Breast epithelium (tissue), 4 donors: ENCODE measurements at places on chromosomes 6 and 20. TPM values are rescaled to one million over a fixed set of nuclear protein-coding genes. Genes with fewer than 3 reads are reported as not detected.
A peak's percentile ranks its signal among the peaks of the same experiment; 100 is the strongest.

DNA sequence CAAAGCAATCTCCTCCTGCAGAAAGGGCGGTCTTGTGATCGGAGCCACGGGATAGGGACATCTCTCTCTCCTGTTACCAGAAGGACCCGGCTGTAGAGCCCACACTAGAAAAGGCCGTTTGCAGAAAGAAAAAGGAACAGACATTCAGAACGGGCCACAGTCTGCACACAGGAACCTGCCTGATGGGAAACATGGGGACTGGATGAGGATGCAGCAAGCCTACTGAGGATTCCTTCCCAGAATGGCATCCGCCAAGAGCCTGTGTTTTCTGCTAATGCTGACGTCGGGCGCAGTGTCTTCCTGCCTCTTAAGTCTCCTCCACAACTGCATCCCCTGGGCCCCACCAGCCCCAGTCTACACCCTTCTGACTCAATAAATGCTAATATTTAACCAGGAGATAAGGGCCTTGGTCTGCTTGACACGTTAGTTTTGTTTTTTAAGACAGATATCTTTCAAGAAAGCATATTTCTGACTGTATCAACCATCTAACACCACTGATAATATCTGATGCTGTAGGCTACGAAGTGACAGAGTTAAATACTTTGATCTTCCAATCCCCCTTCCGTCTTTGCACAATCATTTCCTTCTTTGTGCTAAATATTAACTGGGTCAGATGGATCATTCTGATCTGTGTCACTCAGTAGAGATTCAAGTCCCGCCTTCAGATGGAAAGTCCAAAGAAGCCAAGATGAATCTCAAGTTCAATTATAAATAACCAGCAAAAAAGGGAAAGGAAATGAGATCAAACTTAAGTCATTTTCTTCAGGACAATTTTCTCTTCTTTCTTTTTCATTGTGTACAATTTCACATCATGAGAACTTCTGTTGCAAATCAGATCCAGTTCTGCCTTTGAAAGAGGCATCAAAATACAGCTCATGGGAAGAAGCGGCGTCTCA, 20.7 kb downstream of the FAM50B start:
- no peak for DNase-seq
- H3K27me3 ChIP-seq: no peaks in the 10 kb centered on the region
- no peaks in the 10 kb centered on the region for H3K4me1 ChIP-seq
- H3K4me3 ChIP-seq: no peak overlapping the region

- H3K27me3 ChIP-seq: no peaks in the 10 kb centered on the region
- H3K27ac ChIP-seq: no peak overlapping the region
- H3K4me3 ChIP-seq: no peak overlapping the region
- H3K36me3 ChIP-seq: no peaks in the 10 kb centered on the region
Measured at GRCh38 chr6:100099189-100100074, 105.4 kb upstream of the MCHR2 start.

DNA sequence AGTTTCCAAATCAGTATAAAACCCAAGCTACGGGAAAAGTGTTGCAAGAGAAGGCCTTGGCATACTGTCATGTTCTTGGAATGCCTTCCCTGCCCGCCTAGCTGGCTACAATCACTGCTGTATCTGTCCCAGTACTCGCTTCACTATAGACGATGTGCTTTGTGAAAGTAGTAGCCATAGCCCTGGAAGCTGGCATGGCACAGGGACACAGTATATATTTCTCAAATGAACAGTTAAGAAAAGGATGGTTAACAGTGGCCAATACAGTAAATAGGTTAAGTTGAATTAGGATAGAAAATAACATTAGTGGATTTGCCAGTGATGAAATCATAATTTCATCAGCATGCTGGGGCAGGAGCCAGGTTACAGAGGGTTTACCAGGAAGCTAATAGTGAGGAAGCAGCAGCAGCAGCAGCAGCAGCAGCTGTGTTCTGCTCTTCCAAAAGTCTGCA, 499.3 kb downstream of the CDKAL1 start:
- no peaks in the 10 kb centered on the region for H3K4me1 ChIP-seq
- no peaks in the 10 kb centered on the region for H3K27me3 ChIP-seq
- no peak overlapping the region for H3K4me3 ChIP-seq
- no peak for DNase-seq

GRCh38 chr6:46215213-46215612, 44.4 kb upstream of the ENPP5 start:
- DNase-seq: no peak
- no peak overlapping the region for H3K27ac ChIP-seq
- no peaks in the 10 kb centered on the region for H3K27me3 ChIP-seq

DNA sequence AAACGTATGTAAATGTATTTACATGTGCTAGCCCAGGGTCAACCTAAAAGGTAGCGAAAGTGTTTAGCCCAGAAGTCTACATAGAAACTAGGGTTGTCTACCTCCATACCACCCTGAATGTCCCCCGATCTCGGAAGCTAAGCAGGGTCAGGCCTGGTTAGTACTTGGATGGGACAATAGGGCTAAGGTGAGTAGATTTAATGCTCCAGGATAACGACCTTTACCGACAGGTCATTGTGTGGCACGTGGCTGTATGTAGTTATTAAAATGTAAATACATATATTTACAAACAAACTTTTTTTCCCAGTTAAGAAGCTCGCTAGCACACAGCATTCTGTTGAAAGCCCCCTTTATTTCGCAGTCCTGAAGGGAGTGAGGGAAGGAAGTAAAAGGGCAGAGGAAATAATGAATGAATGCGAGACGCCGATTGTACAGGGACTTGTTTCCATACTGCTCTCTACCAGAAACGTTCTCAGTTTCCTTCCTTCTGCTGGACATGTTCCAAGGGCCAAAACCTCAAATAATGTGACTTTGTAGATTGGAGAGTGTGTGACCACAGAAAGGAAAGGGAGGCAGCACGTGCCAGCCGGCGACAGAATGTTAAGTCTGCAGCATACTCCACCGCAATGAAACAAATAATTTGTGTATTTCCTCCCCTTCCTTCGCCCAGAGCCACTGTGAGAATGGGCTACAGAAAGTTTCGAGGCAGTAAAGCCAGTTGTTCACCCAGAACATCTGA, 612 bp downstream of the ADAT2 start:
- DNase-seq: no peak
- peak overlapping the region; percentile 58 for H3K4me3 ChIP-seq
- no peaks in the 10 kb centered on the region for H3K36me3 ChIP-seq
- H3K4me1 ChIP-seq: peaks cover 7% of the 10 kb centered on the region
- peak overlapping the region; percentile 84 for H3K27ac ChIP-seq
- H3K27me3 ChIP-seq: no peaks in the 10 kb centered on the region

- no peaks in the 10 kb centered on the region for H3K36me3 ChIP-seq
- peaks cover 6% of the 10 kb centered on the region for H3K27me3 ChIP-seq
- DNase-seq: no peak
- no peak overlapping the region for H3K4me3 ChIP-seq
- no peaks in the 10 kb centered on the region for H3K4me1 ChIP-seq
Measured at GRCh38 chr20:61082720-61083119, 169.3 kb upstream of the CDH4 start.

DNA sequence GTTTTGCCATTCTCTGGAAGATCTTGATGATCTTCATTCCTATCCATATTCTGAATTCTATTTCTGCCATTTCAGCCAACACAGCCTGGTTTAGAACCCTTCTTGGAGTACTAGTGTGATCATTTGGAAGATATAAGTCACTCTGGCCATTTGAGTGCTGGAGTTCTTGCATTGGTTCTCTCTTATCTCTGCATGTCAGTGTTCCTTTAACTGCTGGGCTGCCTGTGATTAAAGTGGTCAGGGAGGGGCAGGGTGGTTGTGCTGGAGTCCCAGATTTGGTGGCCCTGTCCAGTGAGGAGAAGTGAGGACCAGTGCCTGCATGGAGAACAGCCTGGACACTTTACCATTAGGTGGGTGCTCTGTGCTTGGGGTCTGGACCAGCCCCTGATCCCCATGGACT, 173.0 kb downstream of the SOD2 start:
- H3K36me3 ChIP-seq: no peaks in the 10 kb centered on the region
- no peak overlapping the region for H3K27ac ChIP-seq
- H3K27me3 ChIP-seq: no peaks in the 10 kb centered on the region
- H3K4me3 ChIP-seq: no peak overlapping the region
- DNase-seq: no peak

- no peaks in the 10 kb centered on the region for H3K4me1 ChIP-seq
- no peak overlapping the region for H3K27ac ChIP-seq
- no peaks in the 10 kb centered on the region for H3K27me3 ChIP-seq
Measured at GRCh38 chr6:72413884-72414283, 208.0 kb upstream of the KCNQ5 start.

DNA sequence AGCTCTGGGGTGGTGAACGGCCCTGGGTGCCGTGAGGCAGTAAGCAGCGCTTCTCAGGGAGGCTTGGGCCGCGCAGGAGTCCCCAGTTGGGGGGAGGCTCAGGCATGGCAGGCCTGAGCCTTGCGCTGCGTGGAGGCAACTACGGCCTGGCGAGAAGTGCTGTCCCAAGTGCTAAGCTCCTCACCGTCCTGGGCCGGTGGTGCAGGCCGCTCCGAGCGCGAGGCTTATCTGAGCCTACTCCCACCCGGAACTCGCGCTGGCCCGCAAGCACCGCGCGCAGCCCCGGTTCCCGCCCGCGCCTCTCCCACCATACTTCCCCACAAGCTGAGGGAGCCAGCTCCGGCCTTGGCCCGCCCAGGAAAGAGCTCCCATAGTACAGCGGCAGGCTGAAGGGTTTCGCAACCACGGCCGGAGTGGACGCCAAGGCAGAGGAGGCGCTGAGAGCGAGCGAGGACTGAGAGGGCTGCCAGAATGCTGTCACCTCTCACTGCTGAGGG, 1.8 kb upstream of the WRNIP1 start:
- H3K36me3 ChIP-seq: no peaks in the 10 kb centered on the region
- DNase-seq: no peak
- no peak overlapping the region for H3K27ac ChIP-seq
- H3K27me3 ChIP-seq: no peaks in the 10 kb centered on the region
- no peaks in the 10 kb centered on the region for H3K4me1 ChIP-seq

DNA sequence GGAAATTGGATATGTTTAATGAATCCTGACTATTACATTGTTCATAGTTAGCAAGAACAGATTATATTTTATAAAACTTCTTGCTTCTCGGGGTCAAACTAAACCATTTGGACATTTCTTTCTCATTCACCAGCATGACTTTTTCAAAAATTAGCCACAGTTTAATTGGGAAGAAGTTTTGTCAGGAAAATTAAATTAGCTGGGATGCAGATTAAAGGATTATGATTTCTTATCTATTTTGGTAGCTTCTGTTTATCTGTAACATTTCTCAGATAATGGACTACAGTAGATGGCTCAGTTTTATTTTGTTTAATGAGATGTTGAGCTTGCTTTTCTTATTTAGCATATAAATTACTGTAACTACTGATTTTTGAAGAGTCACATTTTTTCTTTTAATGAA, 26.4 kb upstream of the TMX4 start:
- H3K4me1 ChIP-seq: no peaks in the 10 kb centered on the region
- no peak overlapping the region for H3K27ac ChIP-seq
- H3K4me3 ChIP-seq: no peak overlapping the region
- H3K36me3 ChIP-seq: no peaks in the 10 kb centered on the region

GRCh38 chr6:108113557-108114519, 39.3 kb upstream of the OSTM1 start:
- no peaks in the 10 kb centered on the region for H3K36me3 ChIP-seq
- no peaks in the 10 kb centered on the region for H3K27me3 ChIP-seq
- no peak overlapping the region for H3K27ac ChIP-seq
- H3K4me1 ChIP-seq: no peaks in the 10 kb centered on the region
- H3K4me3 ChIP-seq: peak overlapping the region; percentile 53

DNA sequence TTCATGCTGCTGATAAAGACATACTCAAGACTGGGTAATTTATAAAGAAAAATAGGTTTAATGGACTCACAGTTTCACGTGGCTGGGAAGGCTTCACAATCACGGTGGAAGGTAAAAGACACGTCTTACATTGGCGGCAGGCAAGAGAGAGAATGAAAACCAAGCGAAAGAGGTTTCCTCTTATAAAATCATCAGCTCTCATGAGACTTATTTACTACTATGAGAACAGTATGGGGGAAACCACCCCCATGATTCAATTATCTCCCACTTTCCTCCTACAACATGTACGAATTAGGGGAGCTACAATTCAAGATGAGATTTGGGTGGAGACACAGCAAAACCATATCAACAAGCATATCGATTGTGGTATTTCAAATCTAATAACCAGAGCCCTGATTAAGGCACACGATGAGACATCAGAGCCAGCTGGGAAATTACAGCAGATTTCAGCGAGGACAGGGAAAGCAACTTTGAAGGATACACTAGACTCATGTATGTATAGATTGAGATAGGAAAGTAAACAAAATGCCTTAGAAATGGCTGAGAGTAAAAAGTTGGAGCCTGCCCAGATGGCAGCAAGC, 129.8 kb upstream of the GJE1 start:
- DNase-seq: no peak
- no peak overlapping the region for H3K27ac ChIP-seq
- no peak overlapping the region for H3K4me3 ChIP-seq
- H3K4me1 ChIP-seq: no peaks in the 10 kb centered on the region

GRCh38 chr6:143822584-143823024, 20.5 kb upstream of the LTV1 start:
- H3K4me1 ChIP-seq: no peaks in the 10 kb centered on the region
- no peaks in the 10 kb centered on the region for H3K36me3 ChIP-seq
- H3K27me3 ChIP-seq: no peaks in the 10 kb centered on the region

GRCh38 chr20:17161673-17162481, 65.0 kb upstream of the PCSK2 start:
- H3K4me1 ChIP-seq: no peaks in the 10 kb centered on the region
- H3K27me3 ChIP-seq: no peaks in the 10 kb centered on the region
- no peak overlapping the region for H3K27ac ChIP-seq
- no peak for DNase-seq
- no peak overlapping the region for H3K4me3 ChIP-seq
- no peaks in the 10 kb centered on the region for H3K36me3 ChIP-seq

GRCh38 chr6:100892116-100892515, 11.0 kb upstream of the ASCC3 start:
- H3K27me3 ChIP-seq: no peaks in the 10 kb centered on the region
- H3K36me3 ChIP-seq: no peaks in the 10 kb centered on the region
- H3K27ac ChIP-seq: no peak overlapping the region
- H3K4me1 ChIP-seq: no peaks in the 10 kb centered on the region
- no peak for DNase-seq

- H3K27ac ChIP-seq: no peak overlapping the region
- no peaks in the 10 kb centered on the region for H3K27me3 ChIP-seq
- H3K36me3 ChIP-seq: no peaks in the 10 kb centered on the region
Measured at GRCh38 chr6:129874837-129875236, 13.7 kb upstream of the TMEM244 start.

DNA sequence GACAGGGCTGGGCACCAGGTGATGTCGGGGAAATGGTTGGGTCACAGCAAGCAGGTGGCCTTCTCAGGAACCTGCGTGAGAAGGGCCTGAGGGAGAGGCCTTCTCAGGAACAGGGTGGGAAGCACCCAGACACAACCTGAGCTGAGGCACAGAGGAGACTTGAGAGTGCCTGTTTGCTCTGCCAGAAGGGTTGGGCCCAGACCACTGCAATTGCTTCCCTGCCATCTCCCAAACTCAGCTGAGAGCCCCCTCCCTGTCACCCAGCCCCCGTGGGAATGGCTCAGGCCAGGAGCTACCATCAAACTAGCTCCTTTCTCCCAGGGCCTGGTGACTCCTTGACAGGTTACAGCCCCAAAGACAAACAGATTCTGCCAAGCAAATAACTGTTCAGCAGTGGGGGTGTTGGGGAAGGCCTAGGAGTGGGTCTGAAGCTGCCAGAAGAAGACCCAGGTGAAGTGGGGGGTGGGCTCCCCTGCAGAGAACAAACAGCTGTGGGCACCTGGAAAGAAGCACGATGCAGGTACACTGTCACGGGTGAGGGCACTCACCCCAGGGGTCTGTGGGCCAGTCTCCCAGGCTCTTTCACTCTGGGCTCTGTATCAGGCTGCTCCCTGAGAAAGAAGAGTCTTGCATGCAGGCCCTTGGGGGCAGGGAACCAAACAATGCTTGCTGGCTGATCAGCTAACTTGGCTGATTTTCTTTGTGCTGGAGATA, 30.4 kb upstream of the SPDEF start:
- no peak overlapping the region for H3K4me3 ChIP-seq
- H3K4me1 ChIP-seq: no peaks in the 10 kb centered on the region
- no peaks in the 10 kb centered on the region for H3K27me3 ChIP-seq
- H3K27ac ChIP-seq: no peak overlapping the region
- DNase-seq: no peak

The C20orf141 gene
- not detected for total RNA-seq

The ZBTB12 gene
- 1.9 TPM for total RNA-seq

The PTCHD4 gene
- 1.9 TPM for total RNA-seq
